ENCODE measurements at places on chromosomes 5 and 9.

GRCh38 chr5:117588611-117589010, 1014.0 kb upstream of the SEMA6A start:
- DNase-seq, result no peak

DNA sequence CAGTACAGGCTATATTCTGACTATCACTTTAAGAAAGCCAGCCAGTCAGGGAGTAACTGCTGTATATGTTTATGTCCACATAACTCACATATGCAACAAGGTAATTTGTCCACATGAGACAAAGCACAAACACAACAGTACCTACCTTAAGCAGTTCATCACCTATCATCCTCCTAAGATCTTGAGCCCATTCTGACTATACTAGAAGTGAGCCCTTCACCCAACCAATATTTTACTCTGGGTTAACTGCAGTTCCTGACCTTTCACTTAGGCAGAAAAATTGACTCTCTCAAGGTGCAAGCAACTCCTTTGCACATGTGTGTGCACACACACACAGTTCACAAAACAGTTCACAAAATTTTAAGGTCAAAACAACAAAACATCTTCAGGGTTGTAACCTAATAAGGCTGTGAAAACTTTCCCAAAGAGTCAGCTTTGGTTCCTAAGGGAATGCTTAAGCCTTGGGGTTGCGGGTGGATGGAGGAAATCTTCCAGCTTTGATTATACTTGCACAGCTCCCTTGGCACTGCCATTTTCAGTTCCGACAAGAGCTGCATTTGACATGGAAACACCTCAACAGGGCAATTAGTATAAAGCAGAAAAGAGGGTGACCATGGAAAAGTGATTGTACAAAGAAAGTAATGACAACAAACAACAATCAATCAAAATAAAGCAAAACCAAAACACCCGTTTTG, 215.3 kb downstream of the NFIB start:
- no peak for DNase-seq

GRCh38 chr9:21972361-21972760, 21.8 kb downstream of the CDKN2A start:
- DNase-seq, result no peak

DNA sequence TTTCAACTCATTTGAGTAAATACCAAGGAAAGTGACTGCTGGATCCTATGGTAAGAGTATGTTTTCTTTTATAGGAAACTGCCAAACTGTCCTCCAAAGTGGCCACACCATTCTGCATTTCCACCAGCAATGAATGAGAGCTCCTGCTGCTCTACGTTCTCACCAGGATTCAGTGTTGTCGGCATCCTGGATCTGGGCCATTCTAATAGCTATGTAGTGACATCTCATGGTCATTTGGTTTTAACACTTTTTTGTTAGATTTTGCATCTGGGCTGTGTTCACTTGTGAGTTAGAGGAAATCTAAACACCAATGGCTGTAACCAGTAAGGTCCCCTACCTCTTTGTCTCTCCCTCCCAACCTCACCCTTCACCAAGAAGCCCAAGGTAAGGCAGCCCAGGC, 115.9 kb downstream of the ATPSCKMT start:
- DNase-seq, result no peak

DNA sequence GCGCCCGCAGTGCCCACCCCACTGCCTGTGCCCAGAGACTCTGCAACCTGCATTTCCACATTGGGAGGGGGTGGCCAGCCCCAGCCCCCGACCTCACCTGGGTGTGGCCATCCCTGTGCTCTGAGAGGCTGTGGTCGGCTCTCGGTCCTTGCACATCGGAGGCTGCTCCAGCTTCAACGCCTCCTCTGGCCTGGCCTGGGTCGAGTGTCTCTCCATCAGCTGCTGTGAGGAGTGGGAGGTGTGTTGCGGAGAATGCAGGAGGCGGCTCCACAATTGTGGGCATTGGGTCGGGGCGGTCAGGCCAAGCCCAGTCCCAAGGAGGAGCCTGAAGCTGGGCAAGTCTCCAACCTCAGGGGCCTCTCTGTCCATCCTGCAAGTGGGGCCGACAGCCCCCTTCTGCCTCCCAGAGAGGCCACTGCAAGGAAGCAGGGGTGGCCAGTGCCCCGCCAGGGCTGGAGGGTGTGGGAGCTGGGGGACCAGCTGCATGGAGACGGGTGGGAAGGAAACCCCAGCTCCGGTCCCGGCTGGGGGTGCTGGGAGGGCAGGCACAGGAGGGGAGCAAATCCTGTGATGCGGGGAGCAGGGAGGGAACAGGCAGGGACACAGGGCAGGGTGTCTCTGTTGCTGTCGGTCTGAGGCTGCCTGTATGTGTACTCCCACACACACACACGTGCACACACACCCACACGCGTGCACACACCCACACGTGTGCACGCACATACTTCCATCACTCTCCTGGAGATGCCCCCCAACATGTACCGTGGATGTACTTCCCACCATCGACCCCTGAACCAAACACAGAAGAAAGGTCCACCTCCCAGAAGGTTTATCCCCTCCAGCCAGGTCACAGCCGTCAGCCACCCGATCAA, 28.9 kb downstream of the CCDC187 start:
- no peak for DNase-seq

Measured in activated gamma-delta T cell (primary cell).